ENCODE measurements at places on chromosomes 4 and X. TPM values are rescaled to one million over a fixed set of nuclear protein-coding genes. Genes with fewer than 3 reads are reported as not detected.

DNA sequence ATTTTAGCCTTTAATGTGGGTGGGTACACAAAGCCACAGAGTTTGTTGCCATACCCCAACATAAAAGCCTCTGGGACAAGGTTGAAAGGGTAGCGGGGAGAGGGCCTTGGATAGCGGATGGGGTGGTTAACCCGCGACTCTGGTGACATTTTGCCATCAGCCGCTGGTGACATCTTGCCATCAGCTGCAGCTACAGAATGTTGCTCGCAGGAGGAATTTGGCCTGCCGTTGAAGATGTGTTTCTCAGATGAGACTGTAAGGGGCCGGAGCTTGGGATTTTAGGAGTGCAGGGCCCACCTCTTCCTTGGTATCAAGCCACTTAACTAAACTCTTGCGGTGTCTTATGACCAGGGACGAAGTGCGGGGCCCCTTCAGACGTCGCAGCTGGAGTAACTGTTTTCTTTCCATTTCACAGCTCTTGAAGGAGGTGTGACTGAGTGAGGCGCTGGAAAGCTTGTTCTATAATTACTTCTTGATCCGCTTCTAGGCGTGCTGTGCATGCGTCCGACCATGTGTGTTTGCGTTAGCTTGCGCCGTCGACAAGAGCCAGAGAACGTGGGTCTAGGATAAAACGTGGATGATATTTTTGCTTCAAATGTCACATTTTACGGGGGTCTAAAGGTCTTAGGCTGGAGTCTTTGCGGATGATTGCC is 820 bp upstream of the RASL11B start:
- peaks cover 16% of the 10 kb centered on the region for H3K4me1 ChIP-seq
- H3K27ac ChIP-seq = no peak overlapping the region
- DNase-seq = no peak
- H3K4me3 ChIP-seq = peak overlapping the region; percentile 82

DNA sequence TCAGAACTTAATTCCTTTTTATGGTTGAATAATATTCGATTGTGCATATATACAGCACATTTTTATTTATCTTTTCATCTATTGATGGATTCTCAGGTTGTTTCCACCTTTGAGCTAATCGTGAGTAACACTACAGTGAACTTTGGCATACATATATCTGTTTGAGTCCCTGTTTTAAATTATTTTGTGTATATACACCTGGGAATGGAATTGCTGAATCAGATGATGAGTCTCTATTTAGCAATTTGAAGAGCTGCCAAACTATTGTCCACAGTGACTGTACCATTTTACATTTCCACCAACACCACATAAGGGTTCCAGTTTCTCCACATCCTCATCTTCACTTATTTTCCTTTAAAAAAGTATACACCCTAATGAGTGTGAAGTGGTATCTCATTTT is 166.2 kb upstream of the FGF13 start:
- H3K4me3 ChIP-seq = no peak overlapping the region
- DNase-seq = no peak
- no peaks in the 10 kb centered on the region for H3K4me1 ChIP-seq
- H3K36me3 ChIP-seq = no peaks in the 10 kb centered on the region

DNA sequence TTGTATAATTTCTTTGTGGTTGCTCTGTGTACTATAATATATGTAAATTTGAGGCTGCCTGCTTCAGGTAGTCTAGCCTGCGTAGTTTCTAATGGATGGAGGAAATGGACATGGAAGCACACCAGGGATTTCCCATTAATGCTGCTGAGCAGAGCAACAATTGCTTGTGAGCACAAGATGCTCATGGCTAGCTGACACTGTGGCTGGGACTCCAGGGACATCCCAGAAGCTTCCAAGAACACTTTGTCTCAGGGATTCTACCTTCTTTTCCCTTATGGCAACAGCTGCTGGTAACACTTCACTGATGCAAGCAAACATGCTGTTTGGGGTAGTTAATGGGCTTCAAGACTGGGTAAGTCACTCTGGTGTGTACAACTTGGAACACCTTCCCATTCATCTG is 66.1 kb downstream of the TENT5D start:
- no peaks in the 10 kb centered on the region for H3K4me1 ChIP-seq
- no peak overlapping the region for H3K4me3 ChIP-seq
- no peak for DNase-seq
- no peaks in the 10 kb centered on the region for H3K36me3 ChIP-seq
- no peak overlapping the region for H3K27ac ChIP-seq

DNA sequence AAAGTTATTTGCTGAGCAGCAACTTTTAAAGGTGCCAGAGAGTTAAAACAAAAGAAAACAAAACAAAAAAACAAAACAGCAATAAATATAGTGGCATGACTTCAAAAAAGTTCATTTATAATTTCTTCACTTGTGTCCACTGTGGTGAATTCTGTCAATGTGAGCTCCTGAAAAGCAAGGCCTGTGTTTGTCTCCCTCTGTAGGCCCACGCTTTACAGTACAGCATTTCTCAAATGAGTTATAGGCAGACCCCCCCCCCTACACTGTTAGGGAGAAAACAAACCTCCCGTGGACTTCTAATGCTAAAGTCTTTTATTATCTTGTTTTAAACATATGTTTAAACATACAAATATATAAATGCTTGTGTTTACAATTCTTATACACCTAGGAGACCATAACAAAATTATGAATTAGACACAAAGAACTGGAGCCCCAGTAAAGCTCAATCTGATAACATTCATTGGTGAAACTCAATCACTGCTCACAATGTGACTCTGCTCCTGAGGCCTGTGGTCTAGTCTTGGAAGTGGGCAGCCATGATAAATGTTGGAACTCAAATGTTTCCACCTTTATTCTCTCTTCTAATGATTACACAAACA is 47.0 kb upstream of the SCOC start:
- DNase-seq = no peak
- H3K4me1 ChIP-seq = peaks cover 10% of the 10 kb centered on the region
- no peak overlapping the region for H3K4me3 ChIP-seq
- no peaks in the 10 kb centered on the region for H3K36me3 ChIP-seq

DNA sequence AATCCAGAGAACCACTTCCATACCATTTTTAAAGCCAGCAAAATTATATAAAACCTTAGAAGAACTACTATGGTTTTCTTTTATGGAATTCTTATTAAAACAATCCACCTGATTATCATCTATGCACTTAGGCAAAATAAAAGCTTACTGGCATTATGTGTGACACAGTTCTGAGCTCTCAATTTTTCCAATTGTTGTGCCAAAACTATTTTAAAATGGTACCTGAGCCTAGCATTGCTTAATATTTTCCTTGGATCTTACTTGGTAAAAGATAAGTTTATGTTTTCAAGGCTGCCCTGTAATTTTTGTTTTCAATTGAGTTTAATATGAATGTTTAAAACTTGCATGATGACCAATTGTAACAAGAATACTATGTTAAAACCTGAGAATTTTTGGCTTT is 201.3 kb downstream of the MAD2L1 start:
- no peaks in the 10 kb centered on the region for H3K27me3 ChIP-seq
- no peak overlapping the region for H3K4me3 ChIP-seq
- no peaks in the 10 kb centered on the region for H3K36me3 ChIP-seq

DNA sequence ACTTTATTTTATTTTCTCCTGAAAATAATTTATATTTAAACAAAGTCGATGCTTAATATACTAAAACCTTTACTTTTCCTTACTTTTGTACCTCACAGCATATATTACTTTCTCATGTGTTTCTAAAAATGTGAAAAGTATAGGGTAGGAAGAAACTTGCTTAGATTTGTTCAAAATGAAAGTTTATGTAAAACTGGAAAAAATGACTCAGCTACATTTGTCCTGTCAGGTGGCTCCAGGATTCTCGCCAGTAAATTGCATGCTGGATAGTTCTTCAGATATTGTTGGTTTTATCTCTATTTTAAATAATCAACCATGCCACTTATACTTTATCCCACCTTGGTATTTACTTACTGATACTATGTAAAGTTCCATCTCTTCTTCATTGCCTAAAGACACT is 159.2 kb upstream of the NDST4 start:
- no peak overlapping the region for H3K4me3 ChIP-seq
- DNase-seq = no peak
- H3K4me1 ChIP-seq = no peaks in the 10 kb centered on the region
- H3K36me3 ChIP-seq = no peaks in the 10 kb centered on the region
- no peaks in the 10 kb centered on the region for H3K27me3 ChIP-seq

DNA sequence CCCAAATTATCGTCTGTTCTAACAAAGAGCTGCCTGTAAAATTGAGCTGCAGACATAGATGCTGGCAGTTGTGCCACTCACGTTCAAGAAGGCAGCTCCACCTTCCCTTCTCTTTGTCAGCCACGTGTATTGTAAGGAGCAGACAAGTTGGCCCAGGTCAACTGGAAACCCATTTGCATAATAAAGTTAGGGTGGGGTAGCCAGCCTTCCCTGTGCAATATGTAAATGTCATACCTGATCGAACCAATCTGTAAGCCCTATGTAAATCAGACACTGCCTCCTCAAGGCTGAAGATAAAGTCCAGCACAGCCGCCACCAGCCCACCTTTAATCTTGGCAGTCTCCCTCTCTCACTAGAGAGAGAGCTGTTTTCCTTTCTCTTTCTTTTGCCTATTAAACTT is 117.2 kb downstream of the TMEM144 start:
- H3K27me3 ChIP-seq = no peaks in the 10 kb centered on the region
- no peaks in the 10 kb centered on the region for H3K4me1 ChIP-seq
- DNase-seq = no peak
- H3K4me3 ChIP-seq = no peak overlapping the region
- H3K27ac ChIP-seq = no peak overlapping the region
- no peaks in the 10 kb centered on the region for H3K36me3 ChIP-seq

DNA sequence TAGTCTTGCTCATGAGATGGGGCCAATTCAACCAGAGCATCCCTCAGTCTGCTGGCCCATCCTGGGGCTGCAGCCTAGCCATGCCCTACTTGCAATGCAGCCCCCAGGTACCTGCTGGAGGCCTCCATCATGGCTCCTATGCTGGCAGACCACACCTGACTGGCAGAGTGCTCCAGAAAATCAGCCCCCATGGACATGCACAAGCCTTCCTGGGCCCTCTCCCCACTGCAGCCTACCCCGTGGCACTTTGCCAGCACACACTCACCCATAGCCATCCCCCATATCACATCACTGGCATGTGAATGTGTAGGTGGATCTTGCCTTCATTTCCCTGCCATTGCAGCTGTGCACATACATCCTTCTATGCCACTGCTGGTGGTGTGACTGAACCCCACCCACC is 381.8 kb downstream of the UBE2NL start:
- no peak overlapping the region for H3K4me3 ChIP-seq
- H3K36me3 ChIP-seq = no peaks in the 10 kb centered on the region
- DNase-seq = no peak
- no peaks in the 10 kb centered on the region for H3K4me1 ChIP-seq
- H3K27ac ChIP-seq = no peak overlapping the region
- H3K27me3 ChIP-seq = no peaks in the 10 kb centered on the region

DNA sequence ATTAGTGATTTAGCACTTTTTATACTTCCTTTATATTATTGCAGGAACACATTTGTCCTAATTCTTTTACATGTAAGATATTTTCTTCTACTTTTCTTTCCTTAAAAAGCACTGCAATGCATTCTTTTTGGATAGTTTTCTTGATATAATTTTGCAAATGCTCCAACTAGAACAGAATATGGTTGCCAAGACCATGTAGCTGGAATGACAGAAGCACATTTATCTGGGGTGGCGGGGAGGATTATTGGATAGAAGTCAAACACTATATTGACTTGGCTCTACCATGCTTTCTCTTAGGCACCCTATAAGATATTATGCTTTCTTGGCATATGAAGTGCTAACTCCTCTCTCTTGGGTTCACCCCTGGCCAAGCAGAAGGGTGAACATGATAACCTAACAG is 983.5 kb downstream of the FAT4 start:
- H3K36me3 ChIP-seq = no peaks in the 10 kb centered on the region
- no peaks in the 10 kb centered on the region for H3K4me1 ChIP-seq
- DNase-seq = no peak
- H3K4me3 ChIP-seq = no peak overlapping the region

DNA sequence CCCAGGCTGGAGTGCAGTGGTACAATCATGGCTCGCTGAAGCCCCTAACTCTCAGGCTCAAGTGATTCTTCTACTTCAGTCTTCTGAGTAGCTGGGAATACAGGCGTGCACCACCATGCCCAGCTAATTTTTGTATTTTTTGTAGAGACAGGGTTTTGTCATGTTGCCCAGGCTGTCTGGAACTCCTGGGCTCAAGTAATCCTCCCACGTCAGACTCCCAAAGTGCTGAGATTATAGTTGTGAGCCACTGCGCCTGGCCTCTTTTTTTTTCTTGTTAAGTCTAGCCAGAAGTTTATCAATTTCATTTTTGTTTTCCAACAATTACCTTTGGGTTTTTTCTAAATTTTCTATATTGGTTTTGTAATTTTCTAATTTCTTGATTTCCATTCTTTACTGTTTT is 100.6 kb downstream of the GC start:
- H3K36me3 ChIP-seq = no peaks in the 10 kb centered on the region
- H3K4me3 ChIP-seq = no peak overlapping the region
- H3K27ac ChIP-seq = no peak overlapping the region
- H3K27me3 ChIP-seq = peaks cover 2% of the 10 kb centered on the region

DNA sequence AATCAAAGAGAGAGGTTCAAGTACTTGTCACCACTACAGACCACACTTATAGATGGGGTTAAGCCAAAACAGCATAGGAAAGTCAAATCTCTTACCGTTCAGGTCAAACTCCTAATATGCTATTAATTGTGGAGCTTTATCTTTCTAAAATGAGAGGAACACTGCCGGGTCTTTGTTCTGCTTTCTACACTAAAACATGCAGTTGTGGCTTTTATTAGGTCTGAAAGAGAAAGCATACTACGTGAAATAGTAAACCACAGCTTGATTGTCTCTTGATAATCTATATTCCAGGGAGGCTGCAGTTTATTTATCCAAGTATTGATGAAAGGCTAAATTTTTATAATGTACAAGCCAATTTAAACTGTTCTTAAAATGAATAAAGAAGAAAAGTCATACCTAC is 12.3 kb upstream of the INPP4B start:
- DNase-seq = no peak
- H3K36me3 ChIP-seq = no peaks in the 10 kb centered on the region
- H3K27me3 ChIP-seq = peaks cover 2% of the 10 kb centered on the region
- H3K4me1 ChIP-seq = no peaks in the 10 kb centered on the region

GRCh38 chr4:186105647-186106321 is 1.3 kb downstream of the FAM149A start:
- no peak overlapping the region for H3K27ac ChIP-seq
- H3K36me3 ChIP-seq = no peaks in the 10 kb centered on the region
- DNase-seq = no peak
- H3K27me3 ChIP-seq = peaks cover 40% of the 10 kb centered on the region

DNA sequence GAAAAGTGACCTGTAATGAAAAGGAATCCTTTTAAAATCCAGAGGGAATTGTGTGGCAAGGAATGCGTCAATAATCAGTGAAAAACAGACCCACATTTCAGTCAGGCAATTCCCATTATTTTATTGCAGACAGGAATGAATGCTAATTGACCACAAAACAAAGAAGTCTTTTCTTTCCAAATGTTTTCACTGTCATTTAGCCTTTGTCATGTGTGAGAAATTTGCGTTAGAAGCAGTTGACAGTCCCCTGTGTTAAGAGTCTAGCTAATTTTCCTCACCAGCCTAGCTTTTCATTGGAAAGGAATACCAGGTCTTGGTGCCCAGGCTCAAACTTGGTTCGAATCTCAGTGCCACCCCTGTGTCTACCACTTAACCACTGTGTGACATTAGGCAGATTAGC is 83.4 kb downstream of the KIT start:
- H3K27ac ChIP-seq = no peak overlapping the region
- no peaks in the 10 kb centered on the region for H3K27me3 ChIP-seq
- H3K4me3 ChIP-seq = no peak overlapping the region
- no peak for DNase-seq
- no peaks in the 10 kb centered on the region for H3K36me3 ChIP-seq

The TMEM154 gene
- total RNA-seq = 59.9 TPM

The SPOCK3 gene
- not detected for total RNA-seq

The RPGR gene
- total RNA-seq = 13.1 TPM

The LIMCH1 gene
- not detected for total RNA-seq

The LONRF3 gene
- 1.3 TPM for total RNA-seq

The STIM2 gene
- 59.8 TPM for total RNA-seq

The GPM6B gene
- total RNA-seq = not detected

The HHIP gene
- not detected for total RNA-seq

Measured in activated B cell treated with CpG ODN at 0.5 μM for 24 hours (primary cell).